Activated CD8-positive, alpha-beta memory T cell treated with anti-CD3 and anti-CD28 coated beads, Interleukin-2, amount 10 ng/mL, durations not matched to agents 7 days and 5 days (primary cell): ENCODE measurements at places on chromosomes 1 and 21. TPM values are rescaled to one million over a fixed set of nuclear protein-coding genes. Genes with fewer than 3 reads are reported as not detected.

The SCAF4 gene
- total RNA-seq, result 53.9 TPM

The TEDDM1 gene
- total RNA-seq, result not detected

The CCDC17 gene
- total RNA-seq, result 3.9 TPM

The C1orf94 gene
- total RNA-seq, result not detected

The TCHHL1 gene
- total RNA-seq, result not detected

The BMP8B gene
- 0.61 TPM for total RNA-seq

The LIN28A gene
- not detected for total RNA-seq

The OR2M4 gene
- not detected for total RNA-seq

The GPR3 gene
- total RNA-seq, result 0.49 TPM

The SERPINC1 gene
- not detected for total RNA-seq

The CD1E gene
- not detected for total RNA-seq

The SMCP gene
- total RNA-seq, result not detected

The OR2T11 gene
- total RNA-seq, result not detected

DNA sequence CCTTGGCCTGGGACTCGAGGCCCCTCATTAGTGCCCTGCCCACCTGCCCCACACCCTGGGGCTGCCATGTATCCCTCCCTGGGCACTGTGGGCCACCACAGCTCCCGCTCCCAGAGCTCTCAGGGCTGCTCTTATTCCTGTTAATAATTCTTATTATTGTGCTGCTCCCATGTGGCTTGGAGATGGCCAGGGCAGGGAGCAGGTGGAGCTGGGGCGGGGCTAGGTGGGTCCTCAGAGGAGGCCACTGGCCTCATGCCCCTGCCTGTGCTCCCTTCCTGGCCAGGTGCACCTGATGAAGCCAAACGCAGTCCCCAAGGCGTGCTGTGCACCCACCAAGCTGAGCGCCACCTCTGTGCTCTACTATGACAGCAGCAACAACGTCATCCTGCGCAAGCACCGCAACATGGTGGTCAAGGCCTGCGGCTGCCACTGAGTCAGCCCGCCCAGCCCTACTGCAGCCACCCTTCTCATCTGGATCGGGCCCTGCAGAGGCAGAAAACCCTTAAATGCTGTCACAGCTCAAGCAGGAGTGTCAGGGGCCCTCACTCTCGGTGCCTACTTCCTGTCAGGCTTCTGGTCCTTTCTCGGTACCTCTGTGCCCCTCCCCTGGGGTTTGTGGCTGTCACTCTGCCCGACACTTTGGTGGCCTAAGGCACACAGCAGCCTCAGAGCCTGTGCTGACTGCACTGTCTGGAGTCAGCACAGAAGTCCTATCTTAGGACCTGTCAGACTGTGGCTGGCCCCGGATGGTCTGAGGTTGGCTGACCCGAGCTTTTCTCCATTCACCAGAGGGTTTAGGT, 34.1 kb downstream of the BMP8A start:
- peaks cover 3% of the 10 kb centered on the region for H3K36me3 ChIP-seq
- H3K27ac ChIP-seq, result peak overlapping the region; percentile 54
- H3K27me3 ChIP-seq, result no peaks in the 10 kb centered on the region
- peaks cover 19% of the 10 kb centered on the region for H3K4me1 ChIP-seq
- peak; percentile 90 for DNase-seq
- no peak overlapping the region for H3K4me3 ChIP-seq

GRCh38 chr1:42006836-42007235, 88.1 kb upstream of the HIVEP3 start:
- H3K4me1 ChIP-seq, result peaks cover 29% of the 10 kb centered on the region
- H3K27me3 ChIP-seq, result no peaks in the 10 kb centered on the region
- no peak overlapping the region for H3K4me3 ChIP-seq
- no peak overlapping the region for H3K27ac ChIP-seq
- peaks cover 4% of the 10 kb centered on the region for H3K36me3 ChIP-seq

- no peaks in the 10 kb centered on the region for H3K27me3 ChIP-seq
- no peak for DNase-seq
- H3K27ac ChIP-seq, result no peak within 1 kb of the TSS
- H3K4me1 ChIP-seq, result no peaks in the 10 kb centered on the region
- no peak within 1 kb of the TSS for H3K4me3 ChIP-seq
- H3K36me3 ChIP-seq, result no peaks in the 10 kb centered on the region
Observed at GRCh38 chr1:168728473-168729404, at the start of gene DPT. Gene DPT, minus strand, starts transcription at chr1:168729206. Its CDS starts 32 bp downstream, at chr1:168729174.

DNA sequence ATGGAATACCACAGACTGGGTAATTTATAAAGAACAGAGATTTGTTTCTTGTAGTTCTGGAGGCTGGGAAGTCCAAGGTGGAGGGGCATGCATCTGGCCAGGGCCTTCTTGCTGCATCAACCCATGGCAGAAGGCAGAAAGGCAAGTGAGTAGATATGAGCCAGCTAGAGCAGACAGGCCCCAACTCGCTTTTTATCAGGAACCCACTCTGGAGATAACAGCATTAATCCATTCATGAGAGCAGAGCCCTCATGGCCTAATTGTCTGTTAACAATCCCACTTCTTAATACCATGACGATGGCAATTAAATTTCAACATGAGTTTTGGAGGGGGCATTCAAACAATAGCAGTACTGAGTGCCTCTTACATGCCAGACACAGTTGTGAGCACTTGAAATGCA, 87.2 kb upstream of the SOX13 start:
- H3K27ac ChIP-seq, result no peak overlapping the region
- peaks cover 12% of the 10 kb centered on the region for H3K27me3 ChIP-seq
- H3K4me3 ChIP-seq, result no peak overlapping the region
- no peaks in the 10 kb centered on the region for H3K4me1 ChIP-seq
- no peak for DNase-seq

- DNase-seq, result no peak
- H3K27me3 ChIP-seq, result peaks cover 50% of the 10 kb centered on the region
- no peaks in the 10 kb centered on the region for H3K36me3 ChIP-seq
- no peak overlapping the region for H3K4me3 ChIP-seq
- no peaks in the 10 kb centered on the region for H3K4me1 ChIP-seq
Observed at GRCh38 chr1:43522776-43523480, 7.8 kb upstream of the PTPRF start.

DNA sequence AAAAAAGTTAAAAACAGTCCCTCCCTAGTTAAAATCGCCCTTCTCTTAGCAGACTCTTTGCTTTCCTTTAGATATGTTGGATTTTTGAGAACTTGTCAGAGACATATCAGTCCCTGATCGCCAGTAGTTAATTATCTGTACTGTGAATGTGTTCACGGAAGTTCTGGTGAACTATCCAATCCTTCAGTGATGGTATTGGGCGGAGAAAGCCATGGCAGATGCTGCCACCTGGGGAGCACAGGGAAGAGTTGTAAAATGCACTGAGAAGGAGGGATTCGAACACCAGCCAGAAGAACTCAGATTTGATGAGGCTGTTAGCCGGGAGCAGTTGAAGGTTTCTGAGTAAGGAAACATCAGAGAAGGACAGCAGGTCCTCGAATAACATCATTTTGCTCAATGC, 17.5 kb upstream of the KIF14 start:
- H3K27ac ChIP-seq, result no peak overlapping the region
- no peak for DNase-seq
- peaks cover 8% of the 10 kb centered on the region for H3K4me1 ChIP-seq

- no peak for DNase-seq
- peaks cover 28% of the 10 kb centered on the region for H3K4me1 ChIP-seq
- H3K27me3 ChIP-seq, result no peaks in the 10 kb centered on the region
- H3K4me3 ChIP-seq, result no peak overlapping the region
- peaks cover 34% of the 10 kb centered on the region for H3K36me3 ChIP-seq
Observed at GRCh38 chr1:184860985-184861754, 106.5 kb upstream of the EDEM3 start.

DNA sequence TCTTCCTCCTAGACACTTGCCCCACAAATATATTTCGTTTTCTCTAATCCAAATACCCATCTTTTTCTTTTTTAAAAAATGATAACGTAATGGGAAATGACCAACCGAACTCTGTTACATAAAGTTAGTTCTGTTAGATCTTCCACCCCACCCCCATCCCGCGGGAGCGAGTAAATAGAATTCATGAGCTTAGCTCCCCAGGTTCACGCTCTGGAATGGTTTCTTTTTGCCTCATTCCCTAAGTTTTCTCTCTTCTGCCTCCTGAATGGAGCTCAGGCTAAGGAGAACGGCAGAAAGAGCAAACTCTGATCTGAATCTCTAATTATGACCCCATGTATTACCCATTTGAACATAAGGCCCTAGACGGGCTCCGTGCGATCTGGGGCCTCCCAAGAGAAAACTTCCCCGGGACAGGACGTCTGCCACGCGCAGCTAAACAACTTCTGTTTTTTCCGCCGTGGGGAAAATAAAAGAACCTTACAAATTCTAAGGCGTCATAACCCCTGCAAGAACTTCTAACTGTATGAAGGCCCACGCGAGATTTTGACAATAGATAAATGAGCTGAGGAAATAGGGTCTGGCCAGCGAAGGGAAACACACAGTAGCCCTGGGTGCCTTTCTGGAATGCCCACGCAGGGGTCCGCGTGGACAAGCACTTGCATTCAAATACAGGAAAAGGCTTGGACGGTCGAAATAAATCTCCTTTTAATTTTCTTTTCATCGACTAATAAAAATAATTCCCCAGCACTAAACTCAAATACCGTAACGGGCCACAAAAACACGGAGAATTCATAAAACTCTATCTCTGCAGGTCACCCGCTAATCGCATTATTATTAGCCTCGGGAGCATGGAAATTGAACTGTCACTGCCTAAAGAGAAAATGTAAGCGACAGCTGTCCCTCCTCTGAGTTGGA, 2.2 kb downstream of the TBX15 start:
- peak overlapping the region; percentile 26 for H3K27ac ChIP-seq
- DNase-seq, result no peak
- H3K4me3 ChIP-seq, result no peak overlapping the region
- peaks cover 6% of the 10 kb centered on the region for H3K4me1 ChIP-seq
- H3K36me3 ChIP-seq, result peaks cover 15% of the 10 kb centered on the region

DNA sequence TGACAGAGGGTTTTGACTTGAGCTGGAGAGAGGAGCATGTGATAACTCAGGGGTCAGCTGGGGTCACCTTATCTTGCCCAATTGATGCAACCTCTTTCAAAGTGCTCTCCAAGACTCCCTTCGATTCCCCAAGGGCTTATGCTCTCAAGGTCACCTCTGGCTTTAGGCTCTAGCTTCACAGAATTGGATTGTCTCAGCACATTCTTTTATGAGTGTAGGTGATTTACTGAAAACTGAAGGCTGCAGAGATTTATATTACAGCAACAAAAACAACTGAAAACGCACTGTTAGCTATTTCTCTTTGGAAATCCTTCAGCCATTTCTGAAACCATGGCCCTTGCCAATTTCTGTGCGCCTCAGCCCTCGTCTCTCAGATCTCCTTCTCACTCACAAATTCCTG, 34.5 kb upstream of the MAP1LC3C start:
- no peak overlapping the region for H3K27ac ChIP-seq
- no peak for DNase-seq
- no peak overlapping the region for H3K4me3 ChIP-seq
- no peaks in the 10 kb centered on the region for H3K4me1 ChIP-seq
- no peaks in the 10 kb centered on the region for H3K36me3 ChIP-seq

- no peak for DNase-seq
- peaks cover 9% of the 10 kb centered on the region for H3K27me3 ChIP-seq
- no peak overlapping the region for H3K27ac ChIP-seq
- peaks cover 1% of the 10 kb centered on the region for H3K36me3 ChIP-seq
- H3K4me3 ChIP-seq, result no peak overlapping the region
- H3K4me1 ChIP-seq, result no peaks in the 10 kb centered on the region
Observed at GRCh38 chr21:42248783-42249597, 30.1 kb downstream of the ABCG1 start.

GRCh38 chr21:46477765-46478164, 19.1 kb downstream of the DIP2A start:
- no peak overlapping the region for H3K4me3 ChIP-seq
- no peak overlapping the region for H3K27ac ChIP-seq
- H3K4me1 ChIP-seq, result peaks cover 14% of the 10 kb centered on the region
- H3K36me3 ChIP-seq, result peaks cover 17% of the 10 kb centered on the region

DNA sequence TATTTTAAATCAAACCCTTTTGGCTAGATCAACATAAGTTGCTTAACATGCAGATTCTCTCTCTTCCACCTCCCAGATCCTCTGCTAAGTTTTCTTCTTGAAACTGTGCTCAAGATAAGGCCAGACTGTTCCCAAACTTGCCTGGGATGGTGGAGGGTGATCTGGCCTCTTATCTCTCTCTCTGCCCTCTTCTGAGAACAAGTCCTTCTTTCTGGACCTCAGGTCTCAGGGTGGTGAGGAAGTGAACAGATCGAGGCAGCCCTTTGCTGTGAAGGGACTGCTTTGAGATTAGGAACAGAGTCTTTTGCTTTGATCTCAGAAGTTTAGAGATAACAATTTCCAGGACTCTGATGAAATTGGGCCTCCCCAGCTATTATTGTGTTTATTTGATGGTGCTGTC, 70.7 kb downstream of the HUNK start:
- no peaks in the 10 kb centered on the region for H3K4me1 ChIP-seq
- H3K36me3 ChIP-seq, result no peaks in the 10 kb centered on the region
- no peak overlapping the region for H3K27ac ChIP-seq
- no peak for DNase-seq
- H3K27me3 ChIP-seq, result peaks cover 6% of the 10 kb centered on the region
- no peak overlapping the region for H3K4me3 ChIP-seq

- H3K4me3 ChIP-seq, result peak overlapping the region; percentile 68
- H3K36me3 ChIP-seq, result no peaks in the 10 kb centered on the region
- no peak overlapping the region for H3K27ac ChIP-seq
- peak; percentile 81 for DNase-seq
Observed at GRCh38 chr1:152189657-152190442, 30.8 kb upstream of the RPTN start.

- no peak for DNase-seq
- peaks cover 10% of the 10 kb centered on the region for H3K36me3 ChIP-seq
Observed at GRCh38 chr1:155504207-155504606, 58.4 kb downstream of the ASH1L start.

GRCh38 chr21:40250514-40251294, 383.5 kb downstream of the PCP4 start:
- H3K27me3 ChIP-seq, result no peaks in the 10 kb centered on the region
- DNase-seq, result no peak
- no peaks in the 10 kb centered on the region for H3K4me1 ChIP-seq
- H3K27ac ChIP-seq, result no peak overlapping the region
- H3K4me3 ChIP-seq, result no peak overlapping the region

DNA sequence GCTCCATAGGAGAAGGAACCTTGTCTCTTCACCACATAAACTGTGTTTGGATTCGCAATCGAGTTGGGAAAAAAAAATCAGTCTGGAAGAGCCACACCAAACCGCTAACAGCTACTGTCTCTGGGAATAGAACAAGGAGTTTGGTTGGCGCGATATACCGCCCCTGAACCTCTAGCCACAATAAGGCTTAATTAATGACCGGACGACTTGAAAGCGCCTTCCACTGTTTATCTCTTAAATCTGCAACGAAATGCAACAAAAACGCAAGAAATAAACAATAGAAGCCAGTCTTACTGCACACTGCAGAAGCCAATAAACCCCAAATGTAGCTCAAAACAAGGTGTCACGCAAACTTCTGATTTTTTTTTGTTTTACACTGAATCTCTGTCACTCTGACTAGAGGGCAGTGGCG, 10.9 kb downstream of the BTBD19 start:
- DNase-seq, result no peak
- no peaks in the 10 kb centered on the region for H3K27me3 ChIP-seq
- peaks cover 3% of the 10 kb centered on the region for H3K36me3 ChIP-seq
- peak overlapping the region; percentile 100 for H3K27ac ChIP-seq
- peak overlapping the region; percentile 83 for H3K4me3 ChIP-seq
- peaks cover 45% of the 10 kb centered on the region for H3K4me1 ChIP-seq
